Right kidney (tissue), 9 donors: ENCODE measurements at places on chromosomes 1 and 21.

DNA sequence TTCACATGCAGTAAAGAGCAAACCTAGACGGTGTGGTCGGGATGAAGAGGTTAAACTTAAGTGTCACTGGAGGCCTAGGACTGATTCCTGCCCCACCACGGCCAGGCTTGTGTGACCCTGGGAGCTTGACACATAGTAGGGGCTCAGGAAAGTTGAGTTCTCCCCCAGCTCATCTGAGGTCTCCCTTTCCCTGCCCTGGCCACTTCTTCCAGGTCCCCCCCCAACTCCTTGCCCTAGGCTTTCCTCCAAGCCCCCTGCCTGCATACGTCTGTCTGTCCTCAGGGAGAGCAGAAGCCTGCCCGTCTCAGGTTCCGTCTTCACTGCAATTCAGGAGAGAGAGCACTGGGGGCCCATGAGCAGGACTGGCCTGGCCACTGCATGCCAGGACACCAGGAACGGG is 225.8 kb downstream of the PTPRU start:
- DNase-seq: no peak

DNA sequence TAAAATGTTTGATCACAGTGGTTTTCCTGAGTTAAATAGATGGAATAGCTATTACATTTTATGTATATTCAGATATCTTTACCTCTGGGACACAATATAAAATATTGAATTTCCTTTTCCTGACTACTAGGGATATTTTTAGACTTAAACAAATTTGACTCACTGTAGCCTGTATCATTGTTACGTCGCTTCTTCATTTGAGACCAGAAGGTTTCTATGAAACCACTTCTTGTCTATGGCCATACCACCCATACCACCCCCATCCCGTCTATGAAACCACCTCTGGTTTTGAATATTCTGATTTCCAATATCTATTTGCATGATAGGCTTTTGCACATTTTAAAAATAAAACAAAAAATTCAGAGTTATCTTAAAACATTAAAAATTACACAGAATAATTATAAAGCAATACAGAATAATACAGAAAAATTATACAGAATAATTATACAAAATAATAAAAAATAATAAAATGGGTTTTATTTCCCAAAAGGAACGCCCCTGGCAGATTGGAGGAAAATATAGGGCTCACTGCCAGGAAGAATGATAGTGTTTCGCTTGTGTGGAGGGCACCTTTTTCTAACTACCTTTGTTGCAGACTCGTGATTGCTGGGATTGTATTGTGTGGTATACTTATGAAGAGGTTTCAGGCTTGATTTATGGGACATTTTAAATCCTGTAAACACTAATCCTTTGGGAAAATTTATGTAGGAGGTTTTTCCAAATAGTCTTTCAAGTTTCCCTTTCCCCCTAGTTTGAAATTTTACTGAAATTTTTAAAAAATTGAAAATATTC is 4.7 kb downstream of the SPEN start:
- no peak for DNase-seq

GRCh38 chr1:168135921-168136708 is 615 bp downstream of the GPR161 start:
- peak; percentile 85 for DNase-seq

- no peak for DNase-seq
Measured at GRCh38 chr1:75092141-75092540, 42.0 kb upstream of the LHX8 start.

GRCh38 chr1:226638608-226639007 is 90.0 kb downstream of the STUM start:
- DNase-seq: no peak

DNA sequence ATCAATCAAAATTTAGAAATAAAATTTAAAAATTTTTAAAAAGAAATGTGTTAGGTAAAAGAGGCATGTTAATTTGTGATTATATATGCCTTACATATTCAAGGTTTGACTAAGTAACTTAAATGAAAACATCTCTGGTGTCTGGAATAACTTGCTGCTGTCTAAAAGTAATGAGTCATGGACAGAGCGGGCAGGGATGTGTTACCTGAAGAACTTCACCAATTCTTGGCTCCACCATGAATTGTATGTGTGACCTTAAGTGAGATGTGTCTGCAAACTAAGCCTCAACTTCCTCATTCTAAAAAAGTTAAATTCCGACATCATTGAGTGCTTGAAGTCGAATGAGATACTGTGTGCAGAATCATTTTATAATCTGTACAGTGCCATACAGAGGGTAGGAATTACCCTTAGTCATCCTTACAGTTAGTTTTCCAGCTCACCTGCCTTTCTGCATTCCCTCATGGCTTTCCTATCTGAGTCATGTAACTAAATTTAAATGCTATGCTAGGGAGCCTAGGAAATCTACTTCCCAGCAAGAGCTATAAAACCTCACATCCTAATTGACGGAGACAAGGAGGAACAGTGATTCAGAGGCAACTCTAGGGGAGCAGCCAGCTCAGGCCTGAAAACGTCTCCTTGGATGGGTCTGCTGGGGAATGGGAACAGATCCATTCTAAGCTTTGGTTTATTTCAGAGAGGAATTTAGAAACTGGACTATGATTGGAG is 100.7 kb upstream of the TSPAN2 start:
- DNase-seq: no peak

GRCh38 chr21:22900490-22900889 is 1902.3 kb downstream of the NCAM2 start:
- DNase-seq: no peak

DNA sequence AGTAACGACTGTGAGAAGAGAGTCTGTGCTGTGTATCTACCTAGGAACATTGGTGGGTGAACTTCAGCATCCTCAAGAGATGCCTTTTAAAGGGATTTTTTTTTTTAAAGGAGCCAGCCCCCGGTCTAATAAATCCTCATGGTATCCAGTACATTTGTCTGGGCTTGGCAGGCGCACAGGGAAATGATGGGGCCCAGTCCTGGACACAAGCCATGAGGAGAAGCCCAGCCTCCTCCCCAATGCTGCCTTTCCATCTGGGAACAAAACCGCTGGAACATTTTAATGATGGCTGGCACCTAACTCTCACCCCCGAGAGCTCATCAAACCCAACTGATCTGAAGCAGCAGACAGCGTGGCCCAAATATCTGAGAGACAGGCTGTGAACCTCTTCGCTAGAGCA is 64.2 kb downstream of the ACOT7 start:
- no peak for DNase-seq

GRCh38 chr1:221965252-221965651 is 223.4 kb upstream of the DUSP10 start:
- no peak for DNase-seq

GRCh38 chr1:21301794-21302440 is 11.7 kb upstream of the ECE1 start:
- no peak for DNase-seq

GRCh38 chr1:91778964-91779363 is 107.0 kb downstream of the TGFBR3 start:
- no peak for DNase-seq

- DNase-seq: no peak
Measured at GRCh38 chr1:59151860-59152259, 145.0 kb upstream of the FGGY start.
